HT1080 (cell line): ENCODE measurements at places on chromosomes 7 and 10. TPM values are rescaled to one million over a fixed set of nuclear protein-coding genes. Genes with fewer than 3 reads are reported as not detected.

DNA sequence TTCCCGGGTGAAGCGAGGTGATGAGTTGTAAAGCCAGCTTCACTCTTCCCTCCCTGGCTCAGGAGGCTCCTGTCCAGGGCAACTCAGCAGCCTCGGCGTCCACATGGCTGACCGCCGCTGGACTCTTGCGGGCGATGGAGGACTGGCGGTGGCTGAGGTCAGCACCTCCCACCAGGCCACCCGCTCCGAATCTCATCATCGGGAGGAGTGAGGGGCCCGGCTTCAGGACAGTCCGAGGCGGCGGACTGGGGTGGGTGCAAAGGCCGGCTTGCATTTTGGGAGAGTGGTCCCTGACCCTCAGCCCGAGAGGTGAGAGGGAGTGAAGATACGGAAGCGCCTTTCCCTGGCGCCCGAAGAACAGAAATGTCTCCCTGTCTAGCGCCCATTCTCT is 759 bp downstream of the DNAJB12 start:
- DNase-seq = no peak

GRCh38 chr7:45416846-45417245 is 157.3 kb upstream of the ADCY1 start:
- no peak for DNase-seq

GRCh38 chr10:113274176-113274829 is 278.6 kb upstream of the HABP2 start:
- no peak for DNase-seq

GRCh38 chr7:90690159-90690858 is 94.2 kb downstream of the CDK14 start:
- DNase-seq = no peak

DNA sequence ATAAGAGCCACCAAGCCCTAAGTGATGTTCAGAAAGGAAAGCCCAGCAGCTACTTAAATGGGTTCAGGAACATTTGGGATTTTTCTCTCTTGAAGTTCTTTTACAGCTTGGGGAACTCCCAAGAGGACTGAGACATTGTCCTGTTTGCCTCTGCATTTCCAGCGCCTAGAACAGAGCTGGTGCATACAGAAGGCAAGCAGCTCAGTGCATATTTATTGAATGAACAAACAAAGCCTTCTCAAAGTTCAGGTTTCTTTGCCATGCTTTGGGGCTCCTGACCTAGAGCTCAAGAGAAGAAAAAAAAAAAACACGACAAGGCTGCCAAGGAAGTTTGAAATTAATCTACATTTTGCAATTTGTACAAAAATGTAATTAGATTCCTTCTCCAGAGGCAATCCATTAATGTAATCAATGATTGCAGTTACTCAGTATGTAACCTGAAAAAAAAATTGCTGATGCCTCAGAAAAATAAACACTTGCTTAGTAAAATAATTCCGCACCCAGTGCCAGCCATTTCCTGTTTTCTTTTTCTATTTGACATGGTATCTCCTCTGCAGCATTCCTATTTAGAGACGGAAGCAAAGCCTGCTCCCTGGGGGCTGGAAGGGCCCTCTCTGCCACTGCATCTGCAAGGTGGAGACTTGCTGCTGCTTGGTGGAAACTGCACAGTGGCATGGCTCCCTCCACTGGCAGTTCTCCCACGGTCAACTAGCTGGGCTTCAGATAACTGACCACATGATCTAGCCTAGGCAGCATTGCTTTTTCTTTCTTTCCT is 157.3 kb downstream of the TMEM178B start:
- DNase-seq = peak; percentile 31

DNA sequence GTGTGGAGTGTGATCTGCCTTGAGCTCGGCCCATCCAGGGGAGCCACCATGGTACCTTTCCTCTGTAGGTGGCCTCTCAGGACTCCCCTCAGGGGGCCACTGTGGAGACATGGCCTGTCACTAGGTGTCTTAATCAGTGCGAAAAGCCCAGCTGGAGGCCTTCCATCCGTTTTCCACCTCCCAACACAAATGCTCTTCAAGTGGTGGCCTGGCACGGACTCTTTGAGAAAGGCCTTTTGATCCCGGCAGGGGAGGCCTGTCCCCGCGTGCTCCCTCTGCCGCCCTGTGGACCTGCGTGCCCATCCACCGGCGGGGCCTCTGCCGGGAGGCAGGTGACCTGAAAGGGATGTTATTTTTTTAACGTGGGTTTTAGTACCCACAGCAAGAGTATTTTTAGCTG is 149.5 kb downstream of the RGS10 start:
- DNase-seq = no peak

DNA sequence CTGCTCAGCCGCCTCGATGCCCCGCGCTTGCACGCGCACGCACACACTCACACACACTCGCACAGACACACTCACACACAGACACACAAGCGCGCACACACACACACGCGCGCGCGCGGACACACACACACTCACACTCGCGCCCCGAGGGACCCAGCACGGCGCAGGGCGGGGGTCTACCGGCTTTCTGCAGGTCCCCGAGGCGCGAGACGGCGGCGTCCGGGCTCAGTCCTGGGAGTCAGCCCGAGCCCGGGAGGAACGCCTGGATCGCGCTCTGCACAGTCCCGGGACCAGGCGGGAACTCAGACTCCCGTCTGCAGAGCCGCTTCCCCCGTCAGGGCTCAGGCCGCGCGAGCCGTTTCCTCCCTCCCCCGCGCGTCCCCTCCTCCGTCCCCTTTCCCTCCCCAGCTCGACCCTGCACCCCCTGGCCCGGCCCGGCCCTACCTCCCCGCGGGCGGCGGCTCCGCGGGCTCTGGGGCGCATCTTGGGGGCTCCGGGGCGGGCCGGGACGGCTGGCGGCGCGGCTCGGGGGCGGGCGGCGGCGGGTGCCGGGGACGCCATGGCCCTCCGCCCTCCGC is 464 bp downstream of the DENND2A start:
- DNase-seq = no peak

Gene OR2A12
- not detected in 2 replicates for total RNA-seq

Gene IPMK
- 3.1 and 3.7 TPM in 2 replicates for total RNA-seq

Gene CTTNBP2
- 3.2 and 3.8 TPM in 2 replicates for total RNA-seq

Gene CALCR
- not detected in 2 replicates for total RNA-seq

Gene ZNF680
- 2.7 and 4.6 TPM in 2 replicates for total RNA-seq

Gene PRPS1L1
- not detected in 2 replicates for total RNA-seq

Gene ZNF438
- total RNA-seq = 1.7 and 3.1 TPM in 2 replicates

Gene PTN
- 0.23 and 0.30 TPM in 2 replicates for total RNA-seq
